ENCODE measurements at places on chromosomes 2 and 18.
A peak's percentile ranks its signal among the peaks of the same experiment; 100 is the strongest.

DNA sequence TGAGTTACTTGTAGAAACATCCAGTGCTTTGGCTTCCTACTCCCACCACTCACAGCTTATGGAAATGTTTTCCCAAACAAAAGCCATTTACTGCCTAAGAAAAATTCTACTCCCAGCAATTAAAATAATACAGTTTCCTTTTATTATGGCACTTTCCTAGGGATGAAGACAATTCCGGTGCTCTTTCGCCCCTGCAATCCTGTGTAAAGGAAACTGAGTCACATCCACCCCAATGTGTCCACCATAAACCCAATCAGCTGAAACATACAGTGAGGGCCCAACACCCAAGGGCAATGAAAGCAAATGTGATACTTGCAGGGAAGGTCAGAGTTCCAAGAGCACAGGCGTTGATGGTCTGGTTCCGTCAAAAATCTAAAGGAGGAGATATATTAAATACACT lies 62.0 kb upstream of the ST3GAL5 start:
- DNase-seq = no peak

GRCh38 chr2:230969659-230970015 lies 26.3 kb upstream of the SPATA3 start:
- DNase-seq = no peak

DNA sequence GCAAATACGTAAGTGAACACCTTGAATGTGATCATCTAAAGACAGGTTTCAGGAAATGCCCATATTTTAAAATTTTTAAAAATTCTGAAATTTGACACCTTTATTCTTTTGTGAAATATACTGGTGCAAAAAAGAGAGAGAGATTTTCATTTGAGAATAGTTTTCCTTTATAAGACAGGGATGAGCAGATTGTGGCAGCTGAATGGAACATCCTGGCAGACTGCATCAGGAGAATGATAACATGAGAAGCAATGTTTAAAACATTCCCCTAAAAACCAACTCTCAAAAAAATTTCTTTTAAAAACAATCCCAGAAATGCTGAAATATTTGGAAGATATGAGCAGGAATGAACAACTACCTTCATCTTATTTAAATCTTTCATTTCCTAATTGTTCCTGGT lies 744.8 kb upstream of the ID2 start:
- no peak for DNase-seq

DNA sequence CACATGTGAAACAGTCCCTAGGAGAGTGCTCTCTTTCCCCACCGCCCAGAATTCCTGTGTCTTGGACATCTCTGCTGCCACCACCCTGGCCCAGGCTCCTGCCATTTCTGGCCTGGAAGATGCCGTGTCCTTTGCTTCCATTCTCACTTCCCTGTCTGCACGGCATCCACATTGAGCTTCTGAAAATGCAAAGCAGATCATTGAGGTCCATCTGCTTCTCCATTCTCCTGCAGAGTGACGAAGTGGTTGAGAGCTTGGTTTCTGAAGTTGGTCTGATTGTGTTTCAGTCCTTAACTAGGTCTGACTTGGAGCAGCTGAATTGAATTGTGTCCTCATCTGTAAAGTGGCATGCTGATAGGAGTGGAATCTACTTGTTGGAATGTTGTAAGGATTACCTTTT lies 98.7 kb upstream of the MGAT5 start:
- peak; percentile 52 for DNase-seq

GRCh38 chr2:105567996-105568494 lies 169.2 kb upstream of the FHL2 start:
- DNase-seq = no peak

- DNase-seq = no peak
Observed at GRCh38 chr18:52289392-52289791, 50.6 kb upstream of the DCC start.

DNA sequence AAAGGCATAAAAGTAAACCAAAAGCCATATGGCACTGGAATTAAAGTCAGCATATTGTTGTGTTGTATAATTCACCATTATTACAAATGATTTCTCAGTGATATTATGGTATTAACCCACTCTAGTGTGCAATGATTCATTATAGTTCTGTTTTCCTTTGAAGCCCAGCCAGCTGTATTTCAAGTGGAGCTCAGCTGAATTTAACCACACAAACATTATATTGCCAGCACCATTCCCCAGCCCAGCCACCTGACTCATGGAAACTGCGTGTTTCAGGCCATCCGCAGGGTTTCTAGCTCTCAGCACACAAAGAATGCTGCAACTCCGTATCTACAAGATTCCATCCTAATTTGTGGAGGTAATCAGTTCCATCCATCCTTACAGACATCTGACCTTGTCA lies 166.8 kb upstream of the CHAC2 start:
- no peak for DNase-seq

GRCh38 chr2:88641330-88641729 lies 14.1 kb upstream of the EIF2AK3 start:
- DNase-seq = no peak

DNA sequence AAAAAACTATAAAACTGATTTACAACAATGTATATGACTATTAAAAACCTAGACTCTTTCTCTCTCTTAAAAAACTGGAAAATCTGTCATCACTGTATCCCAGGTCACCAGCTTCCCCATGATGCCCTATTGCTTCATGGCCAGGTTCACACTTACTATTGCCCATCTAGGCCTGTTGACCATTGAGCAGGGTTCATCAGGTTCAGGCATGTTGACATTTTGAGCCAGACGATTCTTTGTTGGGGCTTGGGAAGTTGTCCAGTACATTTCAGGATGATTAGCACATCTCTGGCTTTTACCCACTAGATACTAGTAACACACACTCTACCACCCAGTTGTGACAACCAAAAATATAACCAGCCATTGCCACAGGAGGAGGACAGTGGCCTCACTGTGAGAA lies 26.9 kb upstream of the RAB27B start:
- DNase-seq = no peak

GRCh38 chr18:12963069-12963468 lies 15.3 kb downstream of the SEH1L start:
- no peak for DNase-seq

DNA sequence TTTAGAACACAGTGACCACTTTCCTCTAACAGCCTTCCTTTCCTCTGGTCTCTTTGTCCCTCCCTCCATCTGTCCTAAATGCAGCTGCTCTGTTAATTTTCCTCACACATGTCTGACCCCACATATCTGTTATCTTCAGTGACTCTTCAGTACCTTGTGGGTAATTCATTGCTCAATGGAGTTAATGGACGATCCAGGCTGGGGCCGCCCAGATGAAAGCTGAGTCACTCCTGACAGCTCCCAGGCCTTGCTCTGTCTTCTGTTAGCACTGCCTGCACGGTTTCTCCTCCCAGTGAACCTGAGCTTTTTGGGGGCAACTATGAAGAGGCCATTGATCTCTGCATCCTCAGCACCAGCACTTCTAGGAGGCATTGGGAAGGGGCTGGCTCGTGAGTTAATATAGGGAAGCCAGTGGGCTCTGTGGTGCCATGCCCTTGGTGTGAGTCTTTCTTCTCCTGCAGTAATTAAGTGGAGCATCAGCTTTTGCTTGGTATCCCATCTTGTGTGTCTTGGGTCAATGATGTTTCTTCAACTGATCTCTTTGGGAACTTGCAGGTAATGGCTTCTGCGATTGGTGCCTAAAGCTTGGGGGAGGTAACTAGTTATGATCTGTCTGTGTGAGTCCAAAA lies 67.3 kb downstream of the SNORC start:
- DNase-seq = no peak

DNA sequence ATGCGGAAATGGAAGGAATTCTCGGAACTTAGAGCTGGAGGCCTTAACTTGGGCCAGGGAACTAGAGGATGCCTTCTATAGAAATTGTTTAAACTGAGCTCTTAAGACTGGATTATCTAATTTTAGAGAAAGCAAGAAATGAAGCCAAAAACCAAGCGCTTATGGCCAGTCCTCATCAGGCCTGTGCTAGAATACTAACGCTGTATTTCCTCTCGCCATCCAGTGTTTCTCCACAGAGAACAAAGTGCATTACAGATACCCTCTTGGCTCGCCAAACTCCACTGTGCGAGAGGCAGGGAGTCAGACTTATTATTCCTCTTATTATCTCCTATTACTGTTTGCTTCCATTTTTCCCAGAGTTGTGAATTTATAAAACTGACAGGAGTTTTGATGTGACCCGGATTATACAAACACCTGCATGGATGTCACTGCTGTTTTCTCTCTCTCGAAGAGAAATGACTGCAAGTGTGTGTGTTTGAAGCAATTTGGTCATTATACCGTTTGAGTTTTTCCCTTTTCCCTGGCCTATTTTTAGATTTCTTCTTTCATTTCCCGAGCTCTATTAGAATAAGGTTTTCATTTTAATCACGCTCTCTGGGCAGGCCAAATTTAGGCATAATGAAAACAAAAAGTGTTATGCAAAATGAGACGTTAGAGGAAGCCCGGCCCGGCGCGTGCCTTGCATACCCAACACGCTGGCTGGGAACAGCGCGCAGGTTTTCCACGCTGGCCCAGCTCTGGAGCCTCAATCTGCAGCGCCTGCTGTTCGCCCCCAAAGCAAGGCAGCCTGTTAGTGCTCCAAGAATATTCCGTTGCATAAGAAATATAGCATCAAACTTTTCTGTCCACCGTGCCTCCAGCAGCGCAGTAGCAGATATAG lies 103.3 kb downstream of the ALK start:
- DNase-seq = no peak

GRCh38 chr2:101815739-101816391 lies 118.4 kb downstream of the MAP4K4 start:
- DNase-seq = no peak

GRCh38 chr2:236644502-236644911 lies 74.9 kb downstream of the ACKR3 start:
- no peak for DNase-seq

GRCh38 chr2:199147216-199147615 lies 310.5 kb downstream of the SATB2 start:
- DNase-seq = no peak

DNA sequence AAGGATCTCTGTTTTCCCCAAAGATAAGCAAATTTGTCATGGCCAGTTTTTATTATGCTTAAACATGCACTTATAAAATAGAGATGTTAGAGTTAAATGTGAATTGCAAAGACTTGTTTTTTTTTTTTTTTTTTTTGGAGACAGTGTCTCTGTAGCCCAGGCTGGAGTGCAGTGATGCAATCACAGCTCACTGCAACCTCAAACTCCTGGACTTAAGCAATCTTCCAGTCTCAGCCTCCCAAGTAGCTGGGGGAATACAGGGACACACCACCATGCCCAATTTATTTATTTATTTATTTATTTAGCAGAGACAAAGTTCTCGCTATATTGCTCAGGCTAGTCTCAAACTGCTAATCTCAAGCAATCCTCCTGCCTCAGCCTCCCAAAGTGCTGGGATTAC lies 15.1 kb downstream of the PHOSPHO2 start:
- no peak for DNase-seq

- no peak for DNase-seq
Observed at GRCh38 chr2:1641523-1641922, 102.8 kb downstream of the PXDN start.

- DNase-seq = no peak
Observed at GRCh38 chr18:57843386-57843785, 40.3 kb upstream of the ATP8B1 start.

DNA sequence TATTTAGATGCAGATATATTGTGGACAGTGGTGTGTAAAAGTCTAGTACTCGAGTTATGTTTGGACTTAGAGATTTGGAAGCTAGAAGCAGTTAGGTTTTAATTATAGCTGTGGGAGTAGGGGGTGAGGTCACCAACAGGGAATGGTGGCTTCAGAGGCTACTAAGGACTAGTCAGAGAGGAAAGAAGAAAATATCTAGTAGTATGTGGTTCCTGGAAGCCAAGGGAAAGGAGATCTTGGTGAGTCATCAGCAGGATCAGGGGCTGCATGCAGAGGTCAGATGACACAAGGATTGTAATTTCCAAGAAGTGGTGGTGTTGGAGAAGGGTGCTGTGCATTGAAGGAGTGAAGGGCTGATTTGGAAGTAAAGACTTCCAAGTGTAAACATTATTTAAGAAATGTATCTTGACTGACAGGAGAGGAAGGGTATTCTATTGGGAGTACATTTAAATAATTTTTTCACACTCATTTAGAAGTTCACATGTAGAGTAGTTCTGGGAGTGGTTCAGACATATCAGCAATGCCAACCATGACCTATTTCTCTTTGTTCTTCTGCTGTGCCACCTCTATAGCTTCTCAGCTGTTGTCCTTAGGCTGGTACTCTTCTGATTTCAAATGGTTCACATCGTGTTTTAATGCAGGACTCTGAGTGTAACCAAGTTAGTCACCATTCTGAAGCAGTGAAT lies 59.1 kb downstream of the ACSL3 start:
- peak; percentile 49 for DNase-seq

DNA sequence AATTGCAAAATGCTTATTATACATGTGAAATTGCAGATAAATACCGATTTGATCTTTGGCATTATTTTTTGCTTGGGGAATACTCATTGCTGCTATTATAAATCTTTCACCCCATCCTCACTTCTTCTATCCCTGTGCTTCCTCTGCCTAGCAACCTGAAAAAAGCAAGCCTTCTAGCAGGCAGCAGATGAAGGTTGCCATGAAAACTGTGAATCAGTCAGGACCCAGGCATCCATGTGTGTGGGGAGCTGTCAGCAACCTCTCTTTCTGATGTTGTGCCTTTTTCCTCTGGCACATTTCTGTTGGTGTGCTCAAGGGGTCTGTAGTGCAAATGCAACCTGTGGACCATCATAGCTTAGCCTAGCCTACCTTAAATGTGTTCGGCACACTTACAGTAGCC lies 364.2 kb downstream of the LRRTM1 start:
- DNase-seq = no peak

DNA sequence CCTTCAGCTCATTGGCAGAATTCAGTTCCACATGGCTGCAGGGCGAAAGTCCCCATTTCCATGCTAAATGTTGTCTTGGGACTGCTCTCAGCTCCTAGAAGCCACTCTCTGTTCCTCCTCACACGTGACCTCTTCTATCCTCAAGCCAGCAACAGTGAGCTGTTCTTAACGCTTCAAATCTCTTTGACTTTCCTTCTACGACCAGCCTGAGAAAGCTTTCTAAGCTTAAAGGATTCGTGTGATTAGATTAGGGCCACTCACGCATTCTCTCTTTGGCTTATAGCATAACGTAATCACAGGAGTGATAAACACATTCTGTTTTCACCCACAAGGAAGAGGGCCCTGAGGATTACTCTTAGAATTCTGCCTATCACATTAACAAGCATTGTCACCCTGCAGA lies 29.8 kb upstream of the LAMA1 start:
- no peak for DNase-seq

GRCh38 chr2:72605836-72606442 lies 219.9 kb downstream of the EXOC6B start:
- no peak for DNase-seq

- DNase-seq = no peak
Observed at GRCh38 chr2:79906139-79906890, 393.5 kb downstream of the CTNNA2 start.

GRCh38 chr2:178006710-178007109 lies 65.9 kb downstream of the PDE11A start:
- DNase-seq = no peak

- no peak for DNase-seq
Observed at GRCh38 chr18:3415110-3415509, 34.9 kb upstream of the TGIF1 start.

Measured in inflammatory macrophage (primary cell).